ENCODE measurements at places on chromosomes 5 and 9. TPM values are rescaled to one million over a fixed set of nuclear protein-coding genes. Genes with fewer than 3 reads are reported as not detected.

Gene FRMD3
- total RNA-seq = 4.2 TPM

Gene GNA14
- not detected for total RNA-seq

Gene DNM1
- total RNA-seq = 89.0 TPM

Gene HAPLN1
- total RNA-seq = not detected

Gene SPINK7
- not detected for total RNA-seq

Data from A549 treated with Mapracorat at 1 μM for 4 hours (cell line).